ENCODE measurements at places on chromosomes 12 and 14.
A peak's percentile ranks its signal among the peaks of the same experiment; 100 is the strongest.

- DNase-seq = no peak
These were observed 25.5 kb downstream of the ZNF664 start for GRCh38 chr12:123998344-123998990.

DNA sequence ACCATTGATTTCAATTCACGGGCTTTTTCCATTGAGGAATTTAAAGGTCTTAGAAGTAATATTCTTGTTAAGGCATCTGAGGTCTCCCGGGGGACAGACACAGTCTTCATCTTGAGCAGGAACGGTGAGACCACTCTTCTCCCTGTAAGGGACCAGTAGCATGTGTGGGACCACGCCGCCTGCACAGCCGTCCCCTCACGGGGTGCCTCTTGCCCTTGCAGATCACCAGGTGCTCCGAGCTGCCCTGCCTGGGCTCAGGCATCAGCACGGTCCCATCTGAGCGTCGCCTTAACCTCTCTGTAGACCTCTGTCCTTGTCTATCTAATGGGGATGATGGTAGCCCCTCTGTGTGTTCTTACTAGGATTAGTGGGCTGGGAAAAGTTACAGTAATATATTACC, 74.1 kb downstream of the PPP2R5C start:
- no peak for DNase-seq

DNA sequence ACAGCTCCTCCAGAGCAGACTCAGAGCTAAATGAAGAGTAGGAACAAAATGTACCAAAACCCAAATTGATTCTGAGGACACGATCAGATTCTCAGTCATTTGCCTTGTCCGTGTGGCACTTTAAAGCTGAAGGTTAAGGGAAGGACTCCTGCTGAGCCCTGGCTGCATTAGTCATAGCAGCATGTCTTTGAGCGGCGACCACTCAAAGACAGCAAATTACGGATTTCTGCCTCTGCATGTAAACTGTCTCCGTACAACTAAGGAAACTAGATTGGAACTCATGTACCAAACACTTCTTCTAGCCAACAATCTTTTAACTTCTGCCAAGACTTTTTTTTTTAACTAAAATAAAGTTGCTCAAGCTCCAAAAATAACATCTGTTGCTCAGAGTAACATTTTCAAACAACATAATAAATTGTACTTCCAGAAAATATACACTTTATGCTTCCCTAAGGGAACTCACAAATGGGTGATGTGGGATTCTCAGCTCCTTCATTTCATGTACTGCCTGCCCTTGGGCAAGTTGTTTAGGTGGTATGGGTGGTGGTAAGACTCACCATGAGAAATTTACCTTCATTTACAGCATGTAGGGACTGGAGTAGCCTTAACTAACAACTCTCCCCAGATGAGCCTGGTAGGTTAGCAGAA, 56.1 kb downstream of the RERG start:
- no peak for DNase-seq

DNA sequence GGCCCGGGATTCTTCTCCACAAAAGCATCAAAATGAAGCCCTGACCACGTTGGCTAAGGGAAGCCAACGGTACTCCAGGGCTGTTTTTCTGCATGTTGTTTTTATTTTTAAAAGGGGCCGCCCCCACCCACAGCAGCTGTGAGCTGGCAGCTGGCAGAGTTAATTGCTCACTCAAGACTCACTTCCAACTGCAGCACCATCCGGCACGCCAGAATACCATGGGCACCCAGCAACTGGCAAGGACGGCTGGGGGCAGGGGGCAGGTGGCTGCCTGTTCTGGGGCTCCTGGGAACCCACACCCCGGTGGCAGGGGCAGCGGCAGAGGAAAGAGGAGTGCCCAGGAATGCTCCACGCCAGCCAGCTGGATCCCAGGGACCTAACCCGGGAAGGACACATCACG, 44.3 kb downstream of the NCOR2 start:
- DNase-seq = no peak

DNA sequence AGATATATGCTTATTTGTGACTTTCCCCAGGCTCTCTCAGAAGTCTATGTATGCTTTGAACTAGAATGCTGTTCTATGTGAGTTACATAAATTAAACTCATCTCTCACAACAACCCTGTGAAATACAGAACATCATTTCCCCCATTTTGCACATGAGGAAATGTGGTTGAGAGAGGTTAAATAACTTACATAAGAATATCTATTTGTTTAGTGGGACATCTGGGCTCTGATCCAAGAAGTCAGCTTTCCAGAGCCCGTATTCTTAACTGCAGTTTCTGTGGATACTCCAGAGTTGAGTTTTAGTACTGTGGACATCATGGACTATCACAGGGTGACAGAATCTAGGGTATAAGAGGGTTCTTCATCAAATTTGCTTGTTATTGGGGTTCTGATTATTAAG, 242.5 kb upstream of the ARHGAP5 start:
- no peak for DNase-seq

DNA sequence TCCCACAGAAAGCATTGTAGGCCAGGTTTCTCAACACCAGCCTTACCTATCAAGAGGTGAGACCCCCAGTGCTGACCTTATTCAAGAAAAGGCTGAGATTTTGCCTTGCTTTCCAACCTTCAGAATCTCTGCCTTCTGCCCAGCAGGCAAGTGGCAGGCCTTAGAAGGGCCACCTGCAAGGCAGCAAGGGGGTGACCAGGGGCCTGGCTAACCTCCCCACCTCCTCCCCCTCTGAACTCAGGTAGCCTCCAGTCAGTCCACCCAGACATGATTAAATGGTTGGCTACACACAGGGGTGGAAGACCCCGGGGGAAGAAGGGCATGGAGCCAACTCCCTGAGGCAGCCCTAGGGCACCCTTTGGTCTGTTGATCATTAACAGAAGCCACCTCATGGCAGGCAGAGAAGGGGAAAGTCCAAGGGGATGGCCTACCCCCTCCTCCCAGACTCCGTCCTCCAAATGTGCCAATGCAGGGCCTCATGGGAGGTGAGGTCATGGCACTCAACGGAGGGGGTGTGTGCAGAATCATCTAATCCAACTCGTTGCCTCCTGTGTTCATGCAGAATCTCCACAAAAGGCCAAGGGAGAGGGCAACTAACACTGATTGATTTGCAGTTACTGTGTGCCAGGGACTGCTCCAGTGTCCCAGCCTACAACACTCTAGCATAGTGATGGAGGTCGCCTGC, 8.5 kb downstream of the ZFP36L1 start:
- DNase-seq = no peak

- no peak for DNase-seq
These were observed 199.0 kb downstream of the KIF26A start for GRCh38 chr14:104337351-104337750.

DNA sequence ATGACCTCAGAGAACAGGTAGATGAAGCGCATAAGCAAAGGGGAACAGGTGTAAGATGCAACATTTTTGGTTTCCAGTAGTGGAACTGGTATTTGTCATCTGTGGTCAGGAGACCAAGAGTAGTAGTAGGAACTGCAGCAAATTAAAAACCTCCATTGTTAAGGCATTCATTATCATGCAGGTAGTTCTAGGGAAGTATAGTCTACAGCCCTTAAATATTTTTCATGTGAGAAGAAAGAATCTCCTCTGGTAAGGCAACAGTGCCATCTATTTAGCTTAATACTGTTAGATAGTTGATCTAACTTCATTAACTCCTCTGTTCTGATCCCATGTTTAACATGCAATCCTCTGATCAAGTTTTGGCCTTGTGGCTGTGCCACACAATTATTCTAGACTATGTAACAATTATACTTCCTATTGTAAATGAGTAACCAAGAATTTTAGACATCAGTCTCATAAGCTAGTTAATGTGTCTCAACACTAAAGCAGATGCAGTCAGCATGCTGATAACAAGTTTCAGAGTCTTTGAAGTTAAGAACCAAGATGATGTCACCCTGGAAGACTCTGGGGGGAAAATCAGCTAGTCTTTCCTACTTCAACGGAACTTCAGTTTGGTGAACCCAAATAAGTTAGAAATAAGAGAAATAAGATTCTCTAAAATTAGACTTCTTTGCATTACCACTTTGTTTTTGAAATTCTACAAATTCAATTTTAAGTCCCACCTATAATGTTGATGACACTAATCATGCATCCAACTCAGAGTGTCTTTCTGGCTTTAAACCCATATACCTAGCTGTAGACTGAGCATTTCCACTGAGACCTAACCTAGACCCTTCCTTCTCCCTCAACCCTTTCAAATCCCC, 70.9 kb downstream of the STXBP6 start:
- DNase-seq = no peak

DNA sequence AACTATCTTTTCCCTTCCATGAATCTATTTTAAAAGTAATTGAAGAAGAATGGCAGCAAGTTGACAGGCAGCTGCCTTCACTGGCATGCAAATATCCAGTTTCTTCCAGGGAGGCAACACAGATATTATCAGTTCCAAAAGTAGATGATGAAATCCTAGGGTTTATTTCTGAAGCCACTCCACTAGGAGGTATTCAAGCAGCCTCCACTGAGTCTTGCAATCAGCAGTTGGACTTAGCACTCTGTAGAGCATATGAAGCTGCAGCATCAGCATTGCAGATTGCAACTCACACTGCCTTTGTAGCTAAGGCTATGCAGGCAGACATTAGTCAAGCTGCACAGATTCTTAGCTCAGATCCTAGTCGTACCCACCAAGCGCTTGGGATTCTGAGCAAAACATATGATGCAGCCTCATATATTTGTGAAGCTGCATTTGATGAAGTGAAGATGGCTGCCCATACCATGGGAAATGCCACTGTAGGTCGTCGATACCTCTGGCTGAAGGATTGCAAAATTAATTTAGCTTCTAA, 18.4 kb downstream of the TMPO start:
- no peak for DNase-seq

DNA sequence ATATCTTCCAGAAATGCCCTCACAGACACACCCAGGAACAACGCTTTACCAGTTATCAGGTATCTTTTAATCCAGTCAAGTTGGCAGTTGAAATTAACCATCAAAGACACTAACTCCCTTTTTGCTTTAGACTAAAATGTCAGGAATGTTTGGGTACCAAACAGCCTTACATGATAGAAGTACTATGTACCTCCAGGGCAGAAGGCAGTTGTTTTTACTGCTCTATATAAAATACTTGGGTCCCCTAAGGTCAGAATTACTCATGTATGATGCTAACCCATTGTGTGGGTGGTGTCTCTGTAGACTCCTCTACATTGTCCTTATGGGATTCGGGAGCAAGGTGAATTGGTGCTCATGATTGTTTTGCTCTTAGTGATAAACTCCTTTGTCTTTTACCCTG, 492.5 kb upstream of the FLRT2 start:
- no peak for DNase-seq

- no peak for DNase-seq
These were observed 874.5 kb downstream of the FLRT2 start for GRCh38 chr14:86404425-86404824.

DNA sequence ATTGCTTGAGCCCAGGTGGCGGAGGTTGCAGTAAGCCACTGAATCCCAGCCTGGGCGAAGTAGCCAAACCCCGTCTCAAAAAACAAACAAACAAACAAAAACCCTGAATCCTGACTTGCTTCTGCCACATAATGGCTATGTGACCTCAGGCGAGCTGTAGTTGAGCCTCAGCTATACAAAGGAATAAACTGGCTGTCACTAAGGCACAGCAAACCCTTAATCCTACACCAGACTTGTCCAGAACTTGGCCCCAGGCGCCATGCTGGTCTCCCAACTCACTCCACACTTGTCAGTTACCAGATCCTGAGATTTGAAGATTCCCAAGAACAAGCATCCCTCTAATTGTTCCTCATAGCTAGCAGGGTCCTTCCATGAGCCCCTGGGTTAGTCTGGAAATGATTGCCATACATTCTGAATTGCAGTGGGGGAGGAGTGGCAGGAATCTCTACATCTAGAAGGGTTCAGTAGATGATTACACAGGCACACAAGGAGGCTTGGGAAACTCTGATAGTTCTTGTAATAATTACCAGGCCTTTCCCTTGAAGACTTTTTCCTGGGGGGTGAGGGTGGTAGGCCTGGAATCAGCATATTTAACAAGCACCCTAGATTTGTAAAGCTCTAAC, 9.9 kb downstream of the MAP3K12 start:
- DNase-seq = no peak

DNA sequence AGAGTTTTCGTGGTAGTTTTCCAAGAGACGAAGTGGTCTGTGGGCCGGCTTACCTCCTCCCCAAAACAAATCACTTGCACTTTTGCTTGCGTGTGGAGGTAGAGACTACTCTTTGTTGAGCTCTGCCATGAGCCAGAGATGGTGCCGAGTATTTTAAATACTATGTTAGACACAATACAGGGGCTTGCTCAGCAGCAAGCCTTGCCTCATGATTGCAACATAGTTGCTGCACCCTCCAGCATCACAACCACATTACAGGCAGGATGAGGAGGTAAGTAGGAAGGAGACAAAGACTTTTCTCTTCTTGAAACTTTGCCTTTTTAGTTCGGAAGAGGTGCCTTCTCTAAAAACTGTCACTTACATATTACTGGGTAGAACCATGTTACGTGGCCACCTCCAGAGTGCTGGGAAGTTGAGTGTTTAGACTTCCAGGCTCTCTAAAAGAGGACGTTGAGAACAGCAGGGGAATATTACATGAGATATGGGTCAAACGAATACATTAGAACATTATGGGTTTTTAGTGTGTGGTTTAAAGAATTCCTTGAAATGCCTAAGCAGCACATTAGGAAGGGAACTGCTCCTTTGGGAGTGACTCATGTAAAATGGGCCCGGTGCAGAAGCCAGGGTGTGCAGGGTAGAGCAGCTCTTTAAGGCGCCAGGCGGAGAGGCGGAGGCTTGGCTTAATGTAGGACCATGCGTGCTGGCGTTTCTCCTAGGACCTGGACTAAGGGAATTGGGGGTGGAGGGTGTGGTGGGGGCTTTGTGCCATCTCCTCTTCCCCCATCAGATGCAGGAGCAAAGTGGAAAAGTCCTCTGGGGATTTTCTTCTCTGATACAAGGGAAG, 110.6 kb upstream of the PRMT8 start:
- DNase-seq = no peak

GRCh38 chr12:92561543-92561899, 141.3 kb upstream of the PLEKHG7 start:
- no peak for DNase-seq

GRCh38 chr12:95072900-95073697, at the start of gene NR2C1:
Gene NR2C1, minus strand, starts transcription at chr12:95073618. Its CDS starts 6,234 bp downstream, at chr12:95067384.
- peak; percentile 92 for DNase-seq

GRCh38 chr12:104680491-104680890, 223.7 kb downstream of the CHST11 start:
- DNase-seq = no peak

GRCh38 chr12:94743174-94743573, 92.8 kb upstream of the TMCC3 start:
- no peak for DNase-seq

DNA sequence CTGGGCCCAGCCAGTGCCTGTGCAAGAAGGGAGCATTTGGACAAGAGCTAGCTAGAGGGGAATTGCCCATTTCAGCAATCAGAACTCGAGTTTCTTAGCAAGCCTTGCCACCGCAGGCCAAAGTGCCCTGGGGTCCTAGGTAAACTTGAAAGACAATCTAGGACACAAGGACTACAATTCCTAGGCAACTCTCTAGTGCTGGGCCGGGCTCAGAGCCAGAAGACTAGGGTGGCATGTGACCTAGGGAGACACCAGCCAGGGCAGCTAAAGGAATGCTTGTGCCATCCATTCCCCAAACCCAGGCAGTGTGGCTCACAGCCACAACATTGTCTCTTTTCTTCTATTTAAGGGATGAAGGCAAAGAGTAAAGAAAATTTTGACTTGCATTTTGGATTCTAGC, 205.0 kb downstream of the BMP4 start:
- DNase-seq = no peak
